ENCODE measurements at places on chromosomes 5 and 9. TPM values are rescaled to one million over a fixed set of nuclear protein-coding genes. Genes with fewer than 3 reads are reported as not detected.

- no peak for DNase-seq
- no peaks in the 10 kb centered on the region for H3K27me3 ChIP-seq
- H3K27ac ChIP-seq, result no peak overlapping the region
- H3K36me3 ChIP-seq, result no peaks in the 10 kb centered on the region
- no peak overlapping the region for H3K4me3 ChIP-seq
- no peaks in the 10 kb centered on the region for H3K4me1 ChIP-seq
These were observed 161.1 kb upstream of the TBCA start for GRCh38 chr5:77937015-77937908.

The DCAF10 gene
- polyA plus RNA-seq, result 6.6 TPM

DNA sequence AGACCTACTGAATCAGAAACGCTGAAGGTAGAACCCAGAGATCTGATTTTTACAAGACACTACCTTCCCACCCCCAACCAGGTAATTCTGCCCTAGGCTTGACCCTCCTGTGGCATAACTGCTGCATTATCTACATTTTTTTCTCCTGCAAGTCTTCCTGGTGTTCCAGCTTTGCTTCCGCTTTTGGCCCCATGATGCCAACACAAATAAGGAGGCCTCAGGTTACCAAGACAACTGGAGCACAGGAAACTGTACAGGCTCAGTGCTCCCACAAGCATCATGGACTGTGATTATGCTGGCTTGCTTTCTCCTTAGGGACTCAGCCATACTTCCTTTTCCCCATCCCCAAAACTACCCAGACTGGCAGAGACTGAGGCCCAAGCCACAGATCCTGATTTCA lies 6.6 kb upstream of the MSMP start:
- DNase-seq, result no peak
- H3K27me3 ChIP-seq, result no peaks in the 10 kb centered on the region
- H3K36me3 ChIP-seq, result no peaks in the 10 kb centered on the region
- peaks cover 18% of the 10 kb centered on the region for H3K4me1 ChIP-seq

DNA sequence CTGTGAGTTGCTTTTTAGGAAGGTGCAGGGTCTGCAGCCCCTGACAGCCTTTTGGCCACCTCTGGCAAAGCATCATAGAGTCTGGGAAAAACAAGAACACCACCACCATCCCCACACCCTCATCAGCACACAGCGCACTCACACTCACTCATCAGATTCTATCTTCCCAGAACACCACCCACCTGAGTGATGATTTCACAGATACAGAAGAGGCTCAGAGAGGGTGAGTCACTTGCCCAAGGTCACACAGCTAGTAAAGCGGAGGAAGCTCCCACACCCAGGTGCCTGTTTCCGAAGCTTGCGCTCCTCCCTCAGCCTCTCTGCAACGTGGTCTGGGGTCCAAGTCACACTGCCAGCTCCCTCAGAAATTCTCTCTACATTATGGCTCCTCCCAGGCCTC lies 41.8 kb upstream of the HRH2 start:
- H3K4me3 ChIP-seq, result no peak overlapping the region
- no peaks in the 10 kb centered on the region for H3K36me3 ChIP-seq

The CACNA1B gene
- polyA plus RNA-seq, result 1.1 TPM

- H3K4me1 ChIP-seq, result peaks cover 9% of the 10 kb centered on the region
- H3K27me3 ChIP-seq, result no peaks in the 10 kb centered on the region
- no peaks in the 10 kb centered on the region for H3K36me3 ChIP-seq
- peak; percentile 47 for DNase-seq
- no peak overlapping the region for H3K27ac ChIP-seq
These were observed 29.4 kb upstream of the HSD17B3 start for GRCh38 chr9:96331236-96331947.

- H3K36me3 ChIP-seq, result no peaks in the 10 kb centered on the region
- peak; percentile 39 for DNase-seq
- H3K4me3 ChIP-seq, result peak overlapping the region; percentile 37
These were observed 56.8 kb upstream of the ZFR start for GRCh38 chr5:32501071-32502002.

DNA sequence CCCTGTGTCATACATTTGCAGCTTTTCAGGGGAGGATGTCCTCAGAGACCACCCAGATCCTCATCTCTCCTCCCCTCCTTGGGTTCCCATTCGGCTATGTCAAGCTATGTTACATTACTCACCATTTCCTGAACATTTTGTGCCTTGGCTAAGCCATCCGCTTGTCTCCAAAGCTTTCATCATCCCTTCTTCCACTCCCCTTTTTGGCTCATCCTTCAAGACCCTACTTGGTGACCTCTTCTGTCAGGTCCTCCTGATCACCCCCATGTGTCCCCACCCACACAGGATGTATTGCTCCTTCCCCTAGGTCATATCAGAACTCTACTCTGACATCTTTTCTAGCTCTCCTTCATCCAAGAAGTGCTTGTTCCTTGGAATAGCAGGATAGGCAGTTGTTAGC lies 81.8 kb downstream of the BOD1 start:
- no peaks in the 10 kb centered on the region for H3K4me1 ChIP-seq
- no peak for DNase-seq
- H3K36me3 ChIP-seq, result no peaks in the 10 kb centered on the region

DNA sequence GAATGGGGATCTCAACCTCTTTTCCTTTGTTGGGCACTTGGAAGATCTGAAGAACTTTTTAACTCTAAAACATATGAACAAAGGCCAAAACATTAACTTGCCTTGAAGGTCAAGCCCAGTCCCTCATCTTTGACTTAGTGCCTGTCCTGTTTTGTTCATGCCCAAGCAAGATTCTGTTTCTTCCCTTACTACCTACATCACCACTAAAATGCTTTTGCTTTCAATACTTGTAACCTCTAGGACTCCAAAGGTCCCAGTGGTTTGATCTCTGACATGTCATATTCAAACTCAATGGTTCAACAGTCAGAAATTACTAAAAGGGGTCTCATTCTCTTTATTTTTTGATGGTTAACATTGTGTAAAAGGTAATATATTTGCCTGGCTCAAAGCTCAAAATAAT lies 24.0 kb downstream of the GLRX start:
- H3K4me1 ChIP-seq, result no peaks in the 10 kb centered on the region
- no peak overlapping the region for H3K4me3 ChIP-seq
- DNase-seq, result no peak
- no peaks in the 10 kb centered on the region for H3K36me3 ChIP-seq

GRCh38 chr5:13624283-13625074 lies 320.0 kb downstream of the DNAH5 start:
- DNase-seq, result no peak
- no peak overlapping the region for H3K4me3 ChIP-seq
- no peaks in the 10 kb centered on the region for H3K27me3 ChIP-seq
- no peaks in the 10 kb centered on the region for H3K36me3 ChIP-seq
- H3K27ac ChIP-seq, result no peak overlapping the region
- no peaks in the 10 kb centered on the region for H3K4me1 ChIP-seq

The TRPM3 gene
- polyA plus RNA-seq, result 2.8 TPM

GRCh38 chr5:137035480-137035878 lies 463.6 kb downstream of the SPOCK1 start:
- no peak overlapping the region for H3K27ac ChIP-seq
- H3K36me3 ChIP-seq, result no peaks in the 10 kb centered on the region
- DNase-seq, result no peak
- H3K4me3 ChIP-seq, result no peak overlapping the region
- H3K4me1 ChIP-seq, result peaks cover 31% of the 10 kb centered on the region

- no peaks in the 10 kb centered on the region for H3K4me1 ChIP-seq
- no peak overlapping the region for H3K27ac ChIP-seq
- H3K27me3 ChIP-seq, result peaks cover 3% of the 10 kb centered on the region
- H3K36me3 ChIP-seq, result no peaks in the 10 kb centered on the region
- no peak for DNase-seq
- no peak overlapping the region for H3K4me3 ChIP-seq
These were observed 7.1 kb upstream of the MYOZ3 start for GRCh38 chr5:150653762-150654556.

The ARID3C gene
- polyA plus RNA-seq, result not detected

DNA sequence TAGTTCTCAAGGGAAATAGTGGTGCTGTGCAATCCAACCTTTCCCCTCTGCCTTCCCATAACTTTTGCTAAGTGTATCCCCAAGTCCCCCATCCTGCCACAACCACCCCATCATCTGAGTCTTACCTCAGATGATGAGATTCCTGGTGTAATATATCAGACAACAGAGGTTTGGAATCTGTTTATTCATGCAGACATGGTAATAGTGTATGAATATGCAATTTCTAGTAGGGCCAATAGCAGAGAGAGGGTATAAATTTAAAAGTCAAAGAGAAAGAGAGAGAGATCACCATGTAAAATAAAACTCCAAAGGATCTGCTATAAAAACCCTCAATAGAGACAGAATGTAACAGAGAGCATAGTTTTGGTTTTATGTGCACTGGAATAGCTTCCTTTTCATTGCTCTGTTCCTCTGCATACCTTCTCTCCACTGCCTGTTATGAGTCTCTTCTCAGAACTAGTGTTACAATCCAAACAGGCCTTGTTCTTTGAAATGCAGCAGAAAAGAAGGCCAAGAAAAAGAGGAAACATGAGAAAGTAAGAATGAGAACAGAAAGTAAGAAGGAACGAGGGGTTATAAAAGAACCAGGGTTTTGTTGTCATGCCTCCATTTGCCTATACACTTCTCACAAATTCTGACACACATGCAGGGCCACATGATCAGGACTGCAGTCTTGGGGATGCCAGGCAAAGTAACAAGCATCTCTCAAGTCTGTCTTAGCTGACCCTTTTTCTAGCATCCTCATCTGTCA lies 278.0 kb downstream of the CETN3 start:
- no peak for DNase-seq
- H3K27me3 ChIP-seq, result no peaks in the 10 kb centered on the region
- no peaks in the 10 kb centered on the region for H3K36me3 ChIP-seq
- peaks cover 7% of the 10 kb centered on the region for H3K4me1 ChIP-seq

- H3K36me3 ChIP-seq, result no peaks in the 10 kb centered on the region
- H3K27me3 ChIP-seq, result no peaks in the 10 kb centered on the region
- no peak for DNase-seq
- no peak overlapping the region for H3K27ac ChIP-seq
- H3K4me3 ChIP-seq, result no peak overlapping the region
These were observed 63.4 kb downstream of the AUH start for GRCh38 chr9:91298311-91298710.

GRCh38 chr9:101268426-101268825 lies 116.4 kb downstream of the BAAT start:
- no peak overlapping the region for H3K4me3 ChIP-seq
- H3K27me3 ChIP-seq, result no peaks in the 10 kb centered on the region
- DNase-seq, result no peak

DNA sequence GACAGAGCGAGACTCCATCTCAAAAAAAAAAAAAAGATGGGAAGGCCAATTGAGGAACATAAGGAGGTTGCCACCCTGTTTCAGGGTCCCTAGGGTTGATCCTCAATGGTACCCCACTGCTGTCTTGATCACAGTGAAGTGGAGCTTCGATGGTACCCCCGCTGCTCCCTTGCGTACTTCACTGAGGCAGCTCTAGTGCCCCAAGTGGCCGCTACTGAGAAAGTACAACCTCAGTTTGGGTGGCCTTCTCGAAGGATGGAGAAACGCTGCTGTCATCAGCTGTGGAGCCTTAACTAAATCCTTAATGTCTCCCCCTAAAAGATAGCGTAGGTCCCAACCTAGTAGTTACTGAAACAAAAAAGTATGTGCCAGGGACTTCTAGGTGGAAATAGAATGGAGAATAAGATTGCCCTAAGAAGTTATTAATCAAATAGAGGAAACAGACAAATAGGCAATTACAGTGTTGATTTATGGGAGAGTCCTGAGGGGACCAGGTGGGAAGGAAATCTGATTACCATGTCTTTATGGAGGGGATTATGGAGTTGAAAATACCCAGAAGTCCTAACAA lies 6.3 kb downstream of the TESK1 start:
- H3K27ac ChIP-seq, result no peak overlapping the region
- H3K4me3 ChIP-seq, result no peak overlapping the region
- H3K36me3 ChIP-seq, result no peaks in the 10 kb centered on the region

- H3K4me1 ChIP-seq, result no peaks in the 10 kb centered on the region
- DNase-seq, result no peak
- H3K36me3 ChIP-seq, result no peaks in the 10 kb centered on the region
- no peak overlapping the region for H3K27ac ChIP-seq
These were observed 182.9 kb upstream of the RFX3 start for GRCh38 chr9:3708751-3709150.

- no peaks in the 10 kb centered on the region for H3K36me3 ChIP-seq
- H3K4me1 ChIP-seq, result no peaks in the 10 kb centered on the region
- H3K27ac ChIP-seq, result no peak overlapping the region
- H3K4me3 ChIP-seq, result no peak overlapping the region
These were observed 10.7 kb downstream of the LOX start for GRCh38 chr5:122067390-122067789.

The BTNL9 gene
- polyA plus RNA-seq, result 0.21 TPM

The TMEM252 gene
- polyA plus RNA-seq, result not detected

The PPP3R2 gene
- polyA plus RNA-seq, result not detected

DNA sequence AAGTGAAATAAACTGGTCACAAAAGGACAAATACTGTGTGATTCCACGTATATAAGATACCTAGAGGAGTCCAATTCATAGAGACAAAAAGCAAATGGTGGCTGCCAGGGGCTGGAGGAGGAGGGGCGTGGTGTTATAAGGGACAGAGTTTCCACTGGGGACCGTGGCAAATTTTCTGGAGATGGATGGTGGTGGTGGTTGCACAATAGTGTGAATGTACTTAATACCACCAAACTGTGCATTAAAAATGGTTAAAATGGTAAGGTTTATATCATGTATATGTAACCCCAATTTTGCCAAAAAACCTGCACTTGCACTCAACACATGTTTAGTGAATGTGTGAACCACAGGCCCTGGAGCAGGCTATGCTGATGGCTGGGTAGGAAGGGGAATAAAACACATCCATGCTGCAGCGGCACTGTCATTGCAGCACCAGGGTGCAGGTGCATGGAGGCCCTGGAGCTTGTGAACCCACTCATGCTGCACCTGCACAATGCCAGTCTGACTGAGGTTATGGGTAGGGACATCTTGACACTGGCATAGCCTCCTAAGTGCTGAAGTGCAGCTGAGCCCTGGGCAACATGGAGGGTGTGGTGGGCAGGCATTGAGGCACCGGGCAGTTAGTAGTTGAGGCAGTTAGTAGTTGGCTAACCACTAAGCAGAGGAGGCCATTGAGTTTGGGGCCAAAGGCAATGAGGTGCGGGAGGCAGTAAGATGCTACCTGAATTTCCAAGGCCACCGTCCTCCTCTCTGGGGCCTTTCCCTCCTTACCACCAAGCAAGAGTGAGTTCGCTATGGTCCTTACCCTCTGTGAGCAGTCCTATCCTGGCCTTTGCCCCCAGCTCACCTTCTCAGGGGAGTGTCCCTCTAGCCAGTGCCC lies 3.5 kb upstream of the PHF2 start:
- H3K4me3 ChIP-seq, result no peak overlapping the region
- H3K27ac ChIP-seq, result no peak overlapping the region
- DNase-seq, result no peak
- H3K4me1 ChIP-seq, result peaks cover 19% of the 10 kb centered on the region
- H3K27me3 ChIP-seq, result peaks cover 17% of the 10 kb centered on the region

The ABCA1 gene
- 1.1 TPM for polyA plus RNA-seq

Measured in GM23338 (cell line).